Left ventricle myocardium inferior (tissue), 1 donor: ENCODE measurements at places on chromosomes 5 and 9. TPM values are rescaled to one million over a fixed set of nuclear protein-coding genes. Genes with fewer than 3 reads are reported as not detected.

GRCh38 chr5:87722286-87722685 lies 309.6 kb upstream of the CCNH start:
- no peak overlapping the region for H3K27ac ChIP-seq
- H3K27me3 ChIP-seq, result no peaks in the 10 kb centered on the region
- no peak overlapping the region for H3K4me3 ChIP-seq
- no peaks in the 10 kb centered on the region for H3K36me3 ChIP-seq

DNA sequence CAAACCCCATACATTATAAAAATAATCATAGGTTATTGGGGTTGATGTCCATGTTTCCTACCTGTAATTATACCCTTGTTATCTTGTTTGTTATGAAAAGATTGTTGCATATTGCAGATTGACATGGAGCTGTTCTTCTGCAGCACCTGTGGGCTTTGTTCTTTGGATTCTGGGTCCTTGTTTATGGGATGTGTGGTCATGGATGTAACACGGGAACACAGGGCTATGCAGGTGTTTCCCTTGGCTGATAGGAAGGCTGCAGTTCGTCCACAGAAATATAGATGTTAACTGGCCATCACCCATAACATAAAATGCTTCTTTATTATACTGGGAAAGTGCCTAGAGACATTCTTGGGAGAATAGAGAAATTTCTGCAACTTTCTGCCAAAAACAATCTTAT lies 77.9 kb downstream of the FBXL7 start:
- peak overlapping the region; percentile 75 for H3K27ac ChIP-seq
- peaks cover 12% of the 10 kb centered on the region for H3K36me3 ChIP-seq
- H3K4me1 ChIP-seq, result peaks cover 58% of the 10 kb centered on the region

GRCh38 chr5:151580858-151581257 lies 10.3 kb downstream of the FAT2 start:
- H3K36me3 ChIP-seq, result no peaks in the 10 kb centered on the region
- H3K4me3 ChIP-seq, result no peak overlapping the region
- no peaks in the 10 kb centered on the region for H3K27me3 ChIP-seq
- H3K4me1 ChIP-seq, result no peaks in the 10 kb centered on the region

DNA sequence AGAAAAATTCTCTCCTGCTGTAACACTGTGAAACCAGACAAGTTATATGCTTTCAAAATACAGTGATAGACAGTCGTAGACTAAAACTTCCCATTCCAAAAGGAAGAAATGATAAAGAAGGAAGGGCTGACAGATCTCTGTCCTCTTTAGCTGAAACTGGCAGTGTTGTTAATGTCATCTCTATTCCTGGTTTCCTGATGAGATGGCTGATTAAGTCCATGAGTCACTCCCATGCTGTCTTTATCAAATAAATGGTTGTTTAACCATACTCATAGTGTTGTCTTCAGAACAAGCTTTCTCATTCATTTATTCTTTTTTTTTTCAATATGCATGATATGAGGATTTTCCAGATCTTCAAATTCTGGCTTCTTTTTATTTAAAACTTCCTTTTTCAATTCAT lies 952.2 kb upstream of the WWC1 start:
- H3K36me3 ChIP-seq, result no peaks in the 10 kb centered on the region
- no peaks in the 10 kb centered on the region for H3K4me1 ChIP-seq
- no peaks in the 10 kb centered on the region for H3K27me3 ChIP-seq
- no peak overlapping the region for H3K27ac ChIP-seq
- DNase-seq, result no peak

DNA sequence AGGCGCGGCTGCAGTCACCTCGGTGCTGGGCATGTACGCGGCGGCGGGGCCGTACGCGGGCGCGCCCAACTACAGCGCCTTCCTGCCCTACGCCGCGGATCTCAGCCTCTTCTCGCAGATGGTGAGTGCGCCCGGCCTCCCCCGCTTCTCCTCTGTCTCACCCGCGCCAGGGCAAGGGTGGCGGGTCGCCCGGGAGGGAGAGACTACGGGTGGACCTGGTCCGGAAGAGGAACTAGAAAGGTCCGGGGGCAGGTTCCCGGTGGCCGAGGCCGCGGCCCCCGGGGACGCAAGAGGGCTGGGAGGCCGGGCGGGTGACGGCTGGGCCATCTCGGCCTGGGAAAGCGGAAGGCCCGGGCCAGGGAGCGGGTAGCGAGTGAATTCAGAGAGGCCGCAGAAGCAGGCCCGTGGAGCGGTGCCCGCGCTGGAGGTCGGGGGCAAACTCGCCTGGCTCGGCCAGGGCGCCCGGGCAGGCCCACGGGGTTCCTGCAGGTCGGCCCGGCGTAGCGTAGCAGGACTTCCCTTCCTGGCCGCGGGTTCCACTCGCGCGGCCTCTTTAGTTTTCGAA lies 711 bp downstream of the IRX1 start:
- H3K4me3 ChIP-seq, result peak overlapping the region; percentile 53
- peaks cover 100% of the 10 kb centered on the region for H3K27me3 ChIP-seq
- peaks cover 47% of the 10 kb centered on the region for H3K4me1 ChIP-seq
- H3K36me3 ChIP-seq, result no peaks in the 10 kb centered on the region
- H3K27ac ChIP-seq, result no peak overlapping the region

DNA sequence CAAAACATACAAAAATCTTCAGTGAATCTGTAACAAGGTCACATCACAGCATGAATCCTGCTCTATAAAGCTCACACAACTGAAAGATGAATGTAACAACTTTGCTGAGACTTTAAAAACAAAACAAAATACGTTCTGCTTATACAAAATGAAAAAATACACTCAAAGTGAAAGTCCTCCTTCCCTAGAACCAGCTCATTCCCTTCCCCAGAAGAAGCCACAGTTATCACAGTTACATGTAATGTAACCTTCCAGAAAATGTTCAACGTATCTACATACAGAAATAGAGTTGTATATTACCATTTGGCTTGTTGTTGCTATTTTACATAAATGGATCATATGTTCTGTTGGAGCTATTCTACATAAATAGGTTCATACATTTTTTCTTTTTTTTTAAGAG lies 2.6 kb downstream of the AUH start:
- H3K4me3 ChIP-seq, result no peak overlapping the region
- peaks cover 57% of the 10 kb centered on the region for H3K4me1 ChIP-seq
- peaks cover 24% of the 10 kb centered on the region for H3K36me3 ChIP-seq
- H3K27me3 ChIP-seq, result no peaks in the 10 kb centered on the region
- no peak for DNase-seq

The GPR150 gene
- 0.14 TPM for total RNA-seq

DNA sequence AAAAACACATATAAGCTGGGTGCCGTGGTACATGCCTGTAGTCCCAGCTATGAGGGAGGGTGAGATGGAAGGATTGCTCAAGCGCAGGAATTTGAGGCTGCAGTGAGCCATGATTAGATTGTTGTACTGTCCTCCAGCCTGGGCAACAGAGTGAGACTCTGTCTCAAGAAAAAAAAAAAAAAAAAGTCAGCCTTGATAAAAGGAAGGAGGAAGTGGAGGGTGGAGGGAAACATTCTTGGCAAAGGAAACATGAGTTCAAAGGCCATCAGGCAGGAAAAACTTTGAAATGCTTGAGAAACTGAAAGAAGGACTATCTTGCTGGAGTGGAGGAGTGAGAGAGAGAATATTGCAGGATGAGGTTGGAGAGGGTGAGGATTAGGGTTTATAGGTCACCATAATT lies 18.3 kb upstream of the ANKHD1 start:
- H3K4me3 ChIP-seq, result no peak overlapping the region
- no peak for DNase-seq
- H3K27ac ChIP-seq, result no peak overlapping the region
- no peaks in the 10 kb centered on the region for H3K27me3 ChIP-seq
- no peaks in the 10 kb centered on the region for H3K4me1 ChIP-seq

DNA sequence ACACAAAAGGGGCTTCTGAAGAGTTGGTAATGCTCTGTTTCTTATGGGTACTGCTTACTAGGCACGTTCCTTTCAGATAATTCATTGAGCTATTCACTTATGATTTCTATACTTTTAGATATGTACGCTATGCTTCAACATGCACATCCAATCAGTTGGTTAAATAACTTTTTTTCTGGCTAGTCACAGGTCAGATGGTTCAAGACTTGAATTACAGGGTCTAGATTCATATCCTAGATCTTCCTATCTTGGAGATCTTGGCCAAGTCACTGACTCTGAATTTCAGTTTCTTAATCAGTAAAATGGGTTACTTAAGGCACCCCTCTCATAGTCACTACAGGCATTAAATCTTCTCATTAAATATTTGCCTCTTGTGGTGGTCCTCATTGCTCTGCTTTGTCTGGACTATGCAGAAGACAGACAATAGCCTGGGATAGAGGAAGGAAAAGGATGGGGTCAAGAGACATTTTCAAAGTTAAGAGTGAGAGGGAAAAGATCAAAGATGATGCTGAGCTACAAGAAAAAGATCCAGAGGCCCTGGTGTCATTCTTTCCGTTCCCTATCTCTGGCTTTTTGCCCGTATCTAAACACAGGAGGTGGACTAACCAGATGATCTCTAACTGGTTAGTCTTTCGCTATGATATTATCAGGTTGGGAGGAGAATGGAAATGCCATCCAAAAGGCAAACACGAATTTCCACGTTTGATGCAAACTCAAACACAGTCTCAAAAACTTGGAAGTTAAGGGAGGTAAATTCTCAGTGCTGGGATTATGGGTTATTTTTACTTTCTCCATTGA lies 1.8 kb upstream of the CCDC180 start:
- no peak for DNase-seq
- no peak overlapping the region for H3K27ac ChIP-seq
- peaks cover 6% of the 10 kb centered on the region for H3K27me3 ChIP-seq
- H3K4me1 ChIP-seq, result peaks cover 14% of the 10 kb centered on the region
- H3K4me3 ChIP-seq, result no peak overlapping the region
- peaks cover 11% of the 10 kb centered on the region for H3K36me3 ChIP-seq

The ACSL6 gene
- total RNA-seq, result 2.7 TPM

GRCh38 chr9:27835746-27836145 lies 262.5 kb upstream of the C9orf72 start:
- peaks cover 14% of the 10 kb centered on the region for H3K27me3 ChIP-seq
- no peak overlapping the region for H3K4me3 ChIP-seq
- H3K4me1 ChIP-seq, result no peaks in the 10 kb centered on the region

- H3K27me3 ChIP-seq, result no peaks in the 10 kb centered on the region
- peaks cover 7% of the 10 kb centered on the region for H3K4me1 ChIP-seq
- no peaks in the 10 kb centered on the region for H3K36me3 ChIP-seq
- no peak for DNase-seq
Measured at GRCh38 chr9:125493384-125493783, 213.6 kb downstream of the MAPKAP1 start.

GRCh38 chr5:172839669-172840431 lies 5.8 kb downstream of the ERGIC1 start:
- H3K27ac ChIP-seq, result peak overlapping the region; percentile 76
- peak overlapping the region; percentile 21 for H3K4me3 ChIP-seq
- no peak for DNase-seq
